ENCODE measurements at places on chromosomes 11 and 22. TPM values are rescaled to one million over a fixed set of nuclear protein-coding genes. Genes with fewer than 3 reads are reported as not detected.

DNA sequence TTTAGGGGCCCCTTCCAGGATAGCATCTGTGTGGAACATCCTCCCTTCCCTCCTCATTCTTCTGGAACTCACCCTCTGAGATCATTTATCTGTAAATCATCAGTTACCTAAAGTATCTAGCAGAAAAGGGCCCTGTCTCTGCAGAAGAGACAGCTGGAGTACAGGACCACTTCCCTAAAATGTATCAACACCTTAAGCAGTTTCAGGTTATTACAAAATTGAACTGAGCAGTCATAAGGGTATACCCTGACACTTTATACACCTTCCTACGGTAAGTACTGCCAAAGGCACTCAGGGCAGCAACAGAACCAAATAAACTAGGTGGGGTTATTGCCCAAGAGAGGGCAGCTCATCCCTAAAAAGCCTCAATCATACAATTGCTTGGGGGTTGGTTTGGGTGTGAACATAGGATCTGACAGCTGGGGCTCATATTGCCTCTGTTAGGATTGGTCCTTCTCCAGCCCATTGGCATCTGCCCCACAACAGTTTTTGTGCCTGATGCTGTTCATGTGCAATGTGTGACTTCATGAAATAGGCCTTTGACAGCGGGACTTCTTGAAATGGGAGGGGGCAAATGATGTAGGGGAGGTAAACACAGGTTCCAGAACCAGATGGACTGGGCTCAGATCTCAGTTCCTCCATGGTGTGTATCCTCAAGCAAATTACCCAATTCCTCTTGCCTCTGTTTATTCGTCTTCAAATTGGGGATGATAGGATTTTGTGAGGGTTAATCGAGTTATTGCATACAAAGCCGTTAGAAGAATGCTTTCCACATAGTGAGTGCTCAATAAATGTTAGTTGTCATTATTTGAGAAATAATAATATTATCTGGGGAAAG lies 2.9 kb downstream of the POU2AF3 start:
- H3K4me3 ChIP-seq, result no peak overlapping the region
- H3K27ac ChIP-seq, result no peak overlapping the region
- no peaks in the 10 kb centered on the region for H3K36me3 ChIP-seq
- DNase-seq, result no peak

DNA sequence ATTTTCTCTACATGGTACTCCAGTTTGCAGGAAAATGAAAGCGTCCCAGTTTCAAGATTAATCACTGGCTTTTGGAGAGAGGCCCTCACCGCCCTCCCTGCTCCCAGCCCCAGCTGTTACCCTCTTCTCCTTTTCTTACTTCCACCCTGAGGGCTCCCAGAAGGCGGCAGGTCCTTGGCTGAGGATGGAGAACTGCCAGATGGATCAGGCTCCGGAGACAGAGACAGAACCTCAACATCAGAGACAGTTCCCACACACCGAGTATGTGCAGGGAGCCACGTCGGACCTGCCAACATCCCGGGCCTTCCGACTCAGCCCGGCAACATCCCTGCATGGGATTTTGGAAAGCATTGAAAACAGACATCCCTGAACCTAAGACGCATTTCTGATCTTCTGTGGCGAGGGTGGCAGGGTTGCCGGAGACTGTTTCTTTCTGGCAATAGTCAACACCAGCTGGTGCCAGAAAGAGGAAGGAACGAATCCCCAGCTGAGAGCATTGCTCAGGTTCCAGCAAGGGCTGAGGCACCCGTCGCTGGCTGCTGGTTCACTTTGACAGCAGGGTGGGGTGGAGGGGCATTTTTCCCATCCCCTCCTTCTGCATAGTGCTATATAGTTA lies 467.1 kb downstream of the MIAT start:
- no peak overlapping the region for H3K27ac ChIP-seq
- no peak overlapping the region for H3K4me3 ChIP-seq
- no peaks in the 10 kb centered on the region for H3K36me3 ChIP-seq
- no peak for DNase-seq

GRCh38 chr11:46999217-46999616 lies 62.7 kb downstream of the CSTPP1 start:
- H3K4me3 ChIP-seq, result no peak overlapping the region
- no peaks in the 10 kb centered on the region for H3K36me3 ChIP-seq

- H3K27ac ChIP-seq, result no peak overlapping the region
- H3K4me1 ChIP-seq, result no peaks in the 10 kb centered on the region
- no peaks in the 10 kb centered on the region for H3K36me3 ChIP-seq
- H3K4me3 ChIP-seq, result no peak overlapping the region
- DNase-seq, result no peak
These were observed 710.9 kb upstream of the FAT3 start for GRCh38 chr11:91513734-91514133.

Gene OSM
- 24.0 TPM for total RNA-seq

Gene OR51E2
- not detected for total RNA-seq
